Activated CD4-positive, alpha-beta T cell treated with anti-CD3 and anti-CD28 coated beads, Interleukin-2, amount 50 U/mL, for 16 hours (primary cell): ENCODE measurements at places on chromosomes 4 and X.

GRCh38 chr4:142645475-142646108 lies 200.5 kb downstream of the INPP4B start:
- peak; percentile 26 for DNase-seq

GRCh38 chrX:1581132-1581531 lies 10.3 kb upstream of the AKAP17A start:
- peak; percentile 86 for DNase-seq

DNA sequence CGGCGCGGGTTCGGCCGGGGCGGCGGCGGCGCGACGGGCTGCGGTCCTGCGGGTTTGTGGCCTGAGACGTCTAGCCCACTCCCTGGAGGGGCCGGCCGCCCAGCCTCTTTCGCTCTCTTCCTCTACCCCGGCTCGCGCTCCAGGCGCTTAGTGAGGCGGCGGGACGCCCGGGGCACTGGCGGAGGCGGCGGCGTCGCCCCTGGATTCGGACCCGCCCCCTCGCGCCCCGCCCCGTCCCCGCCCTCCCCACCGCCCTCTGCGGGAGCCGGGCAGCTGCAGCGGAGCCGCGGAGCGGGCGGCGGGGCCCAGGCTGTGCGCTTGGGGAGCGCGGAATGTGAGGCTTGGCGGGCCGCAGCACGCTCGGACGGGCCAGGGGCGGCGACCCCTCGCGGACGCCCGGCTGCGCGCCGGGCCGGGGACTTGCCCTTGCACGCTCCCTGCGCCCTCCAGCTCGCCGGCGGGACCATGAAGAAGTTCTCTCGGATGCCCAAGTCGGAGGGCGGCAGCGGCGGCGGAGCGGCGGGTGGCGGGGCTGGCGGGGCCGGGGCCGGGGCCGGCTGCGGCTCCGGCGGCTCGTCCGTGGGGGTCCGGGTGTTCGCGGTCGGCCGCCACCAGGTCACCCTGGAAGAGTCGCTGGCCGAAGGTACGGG lies at the start of gene BMP2K:
BMP2K (plus strand) TSS at position 272 of the 650 bp plus-strand sequence; CDS start at position 466, 194 bp downstream.
- DNase-seq: peak; percentile 76

DNA sequence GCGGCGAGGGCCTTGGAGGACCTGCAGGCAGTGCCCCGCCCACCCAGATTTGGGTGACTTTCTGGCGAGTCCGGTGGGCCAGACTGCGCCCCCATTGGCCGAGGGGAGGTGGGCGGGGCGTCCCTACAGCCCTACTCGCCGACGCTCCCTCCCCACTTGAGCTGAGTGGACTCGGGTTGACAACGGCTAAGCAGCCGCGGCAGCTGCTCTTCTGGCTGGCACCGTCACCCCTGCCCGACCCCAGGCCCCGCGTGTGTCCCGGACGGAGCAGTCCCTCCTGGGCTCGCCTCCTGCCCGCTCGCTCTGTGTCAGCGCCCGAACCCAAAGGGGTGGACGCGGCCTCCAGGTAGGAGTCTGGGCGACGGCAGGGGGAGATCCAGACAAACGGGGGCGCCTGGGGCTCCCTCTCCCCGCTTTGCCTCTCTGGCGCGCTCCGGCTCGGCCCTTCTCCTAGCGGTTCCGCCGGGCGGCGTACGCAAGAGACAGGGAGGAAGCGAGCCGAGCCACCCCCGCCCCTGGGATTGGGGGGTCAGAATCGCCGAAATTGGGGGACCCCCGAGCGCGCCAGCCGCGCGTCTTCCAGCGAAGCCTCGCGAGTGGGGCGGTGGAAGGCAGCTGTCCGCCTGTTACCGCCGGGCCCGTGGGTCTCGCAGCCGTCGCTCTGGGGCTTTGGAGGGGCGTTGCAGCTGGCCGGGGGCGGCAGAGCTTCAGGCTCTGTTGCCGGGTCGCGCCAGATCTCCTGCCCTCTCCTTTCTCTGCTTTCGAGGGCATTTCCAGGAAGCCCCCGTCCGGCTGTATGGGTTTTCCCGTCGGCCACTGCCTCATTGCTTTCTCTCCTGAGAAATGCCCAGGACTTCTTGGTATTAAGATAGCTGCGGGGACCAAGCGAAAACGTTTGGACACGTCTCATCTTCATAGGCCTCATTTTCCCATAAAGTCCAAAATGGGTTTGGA lies 46.3 kb downstream of the STARD8 start:
- DNase-seq: no peak
